ENCODE measurements at places on chromosomes 7 and 10. TPM values are rescaled to one million over a fixed set of nuclear protein-coding genes. Genes with fewer than 3 reads are reported as not detected.

The PLAU gene
- total RNA-seq: 20.5 TPM

The PNLIPRP1 gene
- total RNA-seq: 2.9 TPM

The SEMA4G gene
- total RNA-seq: 0.24 TPM

The HABP2 gene
- 0.24 TPM for total RNA-seq

The GBX1 gene
- total RNA-seq: not detected

The TMEM273 gene
- total RNA-seq: 1.4 TPM

The ZNF485 gene
- 3.6 TPM for total RNA-seq

The GRM3 gene
- 1.7 TPM for total RNA-seq

The CHRM2 gene
- total RNA-seq: 7.5 TPM

DNA sequence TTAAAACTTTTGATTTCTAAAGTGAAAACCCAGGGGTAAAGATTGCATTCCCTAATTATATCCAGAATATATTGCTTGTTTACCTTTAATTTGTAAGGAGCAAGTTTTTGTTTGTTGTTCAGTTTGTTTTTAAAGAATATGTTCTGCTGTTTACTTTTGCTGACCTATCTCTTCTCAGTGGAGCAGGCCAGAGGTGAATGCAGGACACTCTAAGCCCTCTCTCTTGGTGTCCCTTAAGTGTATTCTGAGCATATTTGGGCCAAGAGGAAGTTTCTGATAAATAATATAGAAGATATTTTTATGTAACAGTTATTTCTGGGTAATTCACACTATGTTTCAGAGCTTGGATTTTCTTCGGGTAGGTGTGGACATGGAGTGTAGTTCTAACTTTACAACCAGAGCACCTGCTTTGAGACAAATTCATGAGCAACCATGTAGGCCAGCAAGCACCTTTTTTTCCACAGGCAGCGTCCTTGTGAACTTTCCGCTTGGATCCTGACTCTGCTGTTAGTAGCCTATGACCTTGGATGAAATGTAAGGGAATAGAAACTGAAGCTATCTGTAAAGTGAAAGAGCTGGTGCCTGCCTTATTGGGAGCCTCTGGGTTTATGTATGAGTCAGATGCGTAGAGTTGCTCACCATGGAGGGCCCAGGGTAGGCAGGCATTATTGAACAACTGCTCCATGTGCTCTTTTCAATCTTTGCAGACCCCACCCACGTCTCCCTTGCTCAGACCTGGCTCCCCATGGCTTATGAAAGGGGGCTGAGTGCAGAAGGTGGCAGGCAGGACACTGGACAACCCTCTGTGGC is 16.1 kb downstream of the OGDH start:
- no peak for DNase-seq

DNA sequence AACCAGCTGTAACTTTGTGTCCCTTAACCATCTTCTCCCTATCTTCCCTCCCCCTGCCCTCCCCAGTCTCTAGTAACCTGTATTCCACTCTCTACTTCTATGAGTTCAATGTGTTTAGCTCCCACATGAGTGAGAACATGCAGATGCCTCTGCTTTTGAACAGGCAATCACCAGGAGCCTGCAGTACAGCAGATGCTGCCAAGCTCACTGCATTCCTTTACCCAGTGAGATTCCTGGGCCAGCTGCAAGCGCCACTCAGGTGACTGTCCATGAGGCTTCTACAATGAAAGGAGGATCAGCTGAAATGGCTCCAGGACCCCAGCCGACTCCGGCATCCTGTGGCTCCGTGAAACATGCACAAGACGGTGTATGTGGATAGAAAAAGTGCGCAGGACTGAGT is 15.7 kb downstream of the GRID1 start:
- no peak for DNase-seq

- DNase-seq: no peak
Measured at GRCh38 chr10:67015225-67015624, 89.4 kb downstream of the LRRTM3 start.

GRCh38 chr7:47582764-47583738 is 1.1 kb upstream of the TNS3 start:
- DNase-seq: no peak

DNA sequence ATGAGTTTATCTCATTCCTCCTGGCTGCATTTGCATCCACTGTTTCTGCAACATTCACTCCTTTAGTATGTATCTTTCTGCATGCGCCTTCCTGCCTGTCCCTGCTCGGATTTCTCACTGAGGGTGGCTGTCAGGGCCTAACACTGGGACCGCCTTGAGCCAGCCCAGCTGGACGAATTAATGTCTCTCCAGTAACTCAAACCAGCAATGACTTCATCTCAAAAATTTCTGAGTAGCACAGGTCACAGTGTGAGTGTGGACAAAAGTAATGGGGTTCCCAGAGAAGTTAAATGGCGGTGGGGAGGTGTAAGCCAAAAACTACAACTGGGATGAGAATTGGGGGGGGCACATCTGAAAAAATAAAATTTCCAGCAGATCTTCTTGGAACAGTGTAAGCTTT is 444.0 kb upstream of the MGMT start:
- peak; percentile 64 for DNase-seq

DNA sequence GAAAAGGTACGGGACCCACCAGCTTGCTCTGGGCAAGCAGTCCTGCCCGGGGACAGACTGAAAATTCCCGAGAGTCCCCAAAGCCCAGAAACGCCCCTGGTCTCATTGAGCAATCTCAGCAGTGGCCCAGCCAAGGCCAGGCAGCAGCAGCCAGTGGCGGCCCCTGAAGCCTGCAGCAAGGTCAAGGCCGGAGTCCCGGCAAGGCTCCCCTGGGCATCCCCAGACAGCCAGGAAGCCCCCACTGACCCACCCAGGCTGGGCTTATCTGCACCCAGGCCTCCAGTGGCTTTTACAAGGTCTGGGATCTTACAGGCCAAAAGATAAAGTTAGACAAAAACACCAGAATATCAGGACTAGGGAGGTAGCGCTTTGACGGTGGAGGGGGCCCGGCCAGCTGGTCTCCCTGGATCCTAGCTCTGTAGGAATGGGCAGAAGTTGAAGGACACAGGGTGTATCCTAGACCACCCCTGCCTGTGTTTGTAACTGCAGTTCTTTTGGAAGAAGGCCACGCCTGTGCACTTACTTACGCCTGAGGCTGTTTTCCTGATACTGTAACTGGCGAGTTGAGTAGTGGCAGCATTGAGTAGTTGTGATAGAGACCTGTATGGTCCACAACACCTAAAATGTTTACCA is 130.5 kb upstream of the NPS start:
- DNase-seq: no peak

DNA sequence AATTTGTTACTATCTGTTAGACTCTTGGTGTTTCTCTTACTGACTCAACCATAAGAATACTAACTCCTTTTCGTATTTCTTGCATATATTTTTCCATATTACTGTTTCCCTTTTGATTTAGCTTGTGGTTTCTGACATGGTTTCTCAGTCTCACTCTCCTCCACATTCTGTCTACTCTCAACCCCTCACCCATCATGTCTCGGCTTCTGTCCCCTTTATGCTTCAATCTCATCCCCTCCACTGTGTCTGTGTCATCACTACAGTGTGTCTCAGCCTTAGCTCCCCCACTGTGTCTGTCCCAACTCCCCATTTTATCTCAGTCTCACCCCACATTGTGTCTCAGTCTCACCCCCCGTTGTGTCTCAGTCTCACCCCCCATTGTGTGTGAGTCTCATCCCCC is 126.9 kb downstream of the VIPR2 start:
- no peak for DNase-seq

DNA sequence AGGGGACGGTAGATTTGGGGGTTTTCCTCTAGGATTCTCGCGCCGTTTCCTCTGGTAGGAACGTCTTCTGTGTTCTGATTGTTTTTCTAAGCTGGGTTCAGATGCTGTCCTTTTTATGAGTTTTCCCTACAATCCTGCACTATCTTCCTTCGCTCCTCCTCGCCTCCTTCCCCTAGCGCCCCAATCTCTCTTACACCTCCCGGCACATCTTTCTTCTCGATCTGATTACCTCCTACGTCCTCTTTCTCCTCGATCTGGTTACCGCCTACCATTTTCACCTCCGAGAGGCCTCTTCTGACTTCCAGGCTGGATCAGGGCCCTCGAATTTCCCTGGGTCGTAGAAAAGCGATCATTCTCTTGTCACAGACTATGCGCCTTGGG is 413 bp downstream of the BUD31 start:
- peak; percentile 19 for DNase-seq

DNA sequence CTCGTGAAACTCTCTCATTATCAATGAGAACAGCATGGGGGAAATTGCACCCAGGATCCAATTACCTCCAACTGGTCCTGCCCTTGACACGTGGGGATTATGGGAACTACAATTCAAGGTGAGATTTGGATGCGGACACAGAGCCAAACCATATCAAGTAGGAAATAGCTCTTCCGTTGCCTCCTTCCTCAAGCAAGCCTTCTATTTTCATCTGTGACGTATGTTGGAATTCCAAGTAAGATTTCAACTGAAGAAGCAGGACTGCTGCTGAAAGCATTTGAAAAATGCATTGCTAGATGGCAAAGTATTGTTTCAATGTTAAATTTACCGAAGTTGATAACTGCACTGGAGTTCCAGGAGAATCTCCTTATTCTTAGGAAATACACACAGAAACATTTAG is 178.1 kb upstream of the GALNT17 start:
- DNase-seq: peak; percentile 39

DNA sequence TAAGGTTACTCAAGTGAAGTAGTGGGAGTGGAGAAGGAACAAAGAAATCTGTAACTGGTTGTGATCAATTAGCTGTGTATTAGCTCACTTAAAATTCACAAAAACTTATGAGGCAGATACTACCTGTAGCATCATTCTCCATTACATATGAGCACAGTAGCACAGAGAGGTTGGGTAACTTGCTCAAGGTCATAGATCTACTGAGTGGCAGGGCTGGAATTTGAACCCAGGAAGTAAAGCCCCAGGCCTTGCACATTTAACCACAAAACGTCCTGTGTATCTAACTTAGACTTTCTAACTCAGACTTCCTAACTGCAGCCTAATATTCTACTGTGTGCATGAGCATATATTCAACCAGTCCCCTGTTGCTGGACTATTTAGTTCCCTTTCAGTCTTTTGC is 5.6 kb upstream of the SLF2 start:
- no peak for DNase-seq

- no peak for DNase-seq
Measured at GRCh38 chr7:6656413-6656812, 19.3 kb downstream of the ZNF316 start.

DNA sequence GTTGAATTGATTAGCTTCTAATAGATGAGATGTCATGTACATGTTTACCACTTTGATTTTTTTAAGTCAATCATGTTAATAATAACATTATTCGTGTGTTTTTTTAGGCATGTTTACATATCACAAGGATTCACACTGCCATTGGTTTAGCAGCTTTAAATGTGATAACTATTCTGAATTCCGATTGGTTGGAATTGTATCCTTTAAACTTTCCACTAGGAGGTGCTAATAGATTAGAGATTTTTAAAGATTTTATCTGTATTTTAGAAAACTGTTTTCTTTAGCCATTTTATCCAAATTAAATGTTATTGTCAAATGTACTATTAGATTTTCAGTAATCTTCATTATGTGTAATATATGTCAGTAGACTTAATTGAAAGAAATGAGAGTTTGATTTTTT is 83.2 kb downstream of the HECTD2 start:
- DNase-seq: peak; percentile 16

DNA sequence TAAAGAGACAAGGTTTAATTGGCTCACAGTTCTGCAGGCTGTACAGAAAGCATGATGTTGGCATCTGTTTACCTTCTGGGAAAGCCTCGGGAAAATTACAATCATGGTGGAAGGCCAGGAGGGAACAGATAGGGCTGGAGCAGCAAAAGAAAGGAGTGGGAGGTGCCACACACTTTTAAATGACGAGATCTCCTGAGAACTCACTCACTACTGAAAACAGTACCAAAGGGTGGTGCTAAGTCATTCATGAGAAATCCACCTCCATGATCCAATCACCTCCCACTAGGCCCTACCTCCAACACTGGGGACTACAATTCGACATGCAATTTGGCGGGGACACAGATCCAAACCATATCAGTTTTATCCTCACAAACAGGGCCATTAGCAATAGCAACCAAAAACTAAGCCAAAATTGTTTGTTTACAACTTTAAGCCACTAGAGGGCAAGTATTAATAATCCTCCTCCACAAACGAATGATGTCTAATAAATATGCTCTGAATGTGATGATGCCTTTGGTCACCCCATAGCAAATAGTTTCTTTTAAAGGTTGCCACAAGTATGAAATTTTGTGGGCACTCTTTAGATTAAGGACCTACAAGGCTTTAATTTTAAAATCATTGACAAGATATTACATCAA is 129.2 kb upstream of the NRBF2 start:
- DNase-seq: no peak

- DNase-seq: no peak
Measured at GRCh38 chr10:16509996-16510395, 11.7 kb downstream of the C1QL3 start.

GRCh38 chr7:47635091-47636080 is 53.5 kb upstream of the TNS3 start:
- peak; percentile 76 for DNase-seq

GRCh38 chr10:22959292-22959691 is 31.4 kb downstream of the ARMC3 start:
- DNase-seq: no peak

DNA sequence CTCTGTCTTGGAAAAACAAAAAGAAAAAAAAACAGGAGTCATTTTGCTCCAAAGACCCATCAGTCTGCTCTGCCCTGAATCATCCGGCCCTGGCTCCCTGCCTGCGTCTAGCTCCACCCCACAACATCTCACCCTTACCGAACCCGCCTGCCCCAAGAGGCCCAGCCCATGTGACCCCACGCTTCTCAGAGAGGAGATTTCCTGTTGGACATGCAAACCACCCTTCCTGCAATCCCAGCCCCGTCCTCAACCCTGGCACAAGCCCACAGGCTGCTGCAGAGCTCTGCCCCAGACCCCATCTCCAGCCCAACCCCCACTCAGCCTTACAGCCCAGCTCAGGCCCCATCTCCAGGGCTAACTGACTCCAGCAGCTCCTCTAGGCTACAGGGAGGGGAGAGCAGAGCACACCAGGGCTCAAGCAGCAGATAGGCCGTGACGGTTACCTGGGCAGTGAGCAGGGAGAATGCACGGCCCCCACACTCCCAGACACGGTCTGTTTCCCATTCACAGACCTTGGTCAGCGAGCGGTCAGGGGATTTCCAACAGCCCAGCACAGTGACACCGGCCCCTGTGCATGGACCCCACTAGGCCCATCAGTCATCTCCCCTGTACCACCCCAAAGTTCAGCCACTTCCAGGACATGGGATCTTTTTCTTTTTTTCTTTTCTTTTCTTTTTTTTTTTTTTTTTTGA is 69.9 kb upstream of the GTF2I start:
- peak; percentile 98 for DNase-seq
